Activated T-helper 1 cell treated with anti-CD3 and anti-CD28 coated beads, Interleukin-12 subunit alpha, Interleukin-12 subunit beta, Interleukin-2, Interleukin-4 antibody, amounts not matched to agents 30 ng/mL and 10 ng/mL and 1 ng/mL, durations not matched to agents 14 hours and 24 hours and 36 hours (primary cell): ENCODE measurements at places on chromosomes 16 and 17.

DNA sequence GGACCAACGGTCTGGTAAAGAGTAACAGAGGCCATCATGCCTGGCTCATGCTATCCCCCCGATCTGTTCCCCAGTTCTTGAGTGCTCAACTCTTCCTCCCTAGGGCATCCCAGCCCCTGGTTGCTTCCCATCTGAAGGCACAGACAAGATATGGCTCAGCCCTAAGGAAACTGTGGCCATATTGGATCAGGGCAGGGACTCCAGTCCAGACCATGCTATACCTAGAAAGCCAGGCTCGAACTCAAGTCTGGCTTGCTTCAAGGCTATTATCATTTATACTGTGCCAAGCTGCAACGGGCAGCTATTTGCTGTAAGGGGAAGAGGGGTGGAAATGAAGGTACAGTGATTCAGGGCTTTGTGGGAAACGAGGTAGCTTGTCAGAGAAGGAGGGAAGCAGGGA, 2.8 kb downstream of the UBTF start:
- DNase-seq, result no peak

DNA sequence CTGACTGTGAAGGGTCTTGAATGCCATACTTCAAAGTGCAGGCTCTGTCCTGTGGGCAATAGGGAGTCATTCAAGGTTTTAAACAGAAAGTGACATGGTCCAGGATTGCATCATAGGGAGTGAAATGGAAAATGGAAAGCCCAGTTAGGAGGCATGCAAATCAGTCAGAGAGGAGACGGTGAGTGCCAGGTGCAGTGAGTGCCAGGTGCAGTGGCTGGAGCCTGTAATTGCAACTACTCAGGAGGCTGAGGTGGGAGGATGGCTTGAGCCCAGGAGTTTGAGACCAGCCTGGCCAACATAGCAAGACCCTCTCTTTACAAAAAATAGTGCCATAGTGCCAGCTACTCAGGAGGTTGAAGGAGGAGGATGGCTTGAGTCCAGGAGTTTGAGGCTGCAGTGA, 35.2 kb upstream of the SIAH1 start:
- no peak for DNase-seq

- no peak for DNase-seq
These were observed 42.6 kb upstream of the CLEC18B start for GRCh38 chr16:74463888-74464287.

DNA sequence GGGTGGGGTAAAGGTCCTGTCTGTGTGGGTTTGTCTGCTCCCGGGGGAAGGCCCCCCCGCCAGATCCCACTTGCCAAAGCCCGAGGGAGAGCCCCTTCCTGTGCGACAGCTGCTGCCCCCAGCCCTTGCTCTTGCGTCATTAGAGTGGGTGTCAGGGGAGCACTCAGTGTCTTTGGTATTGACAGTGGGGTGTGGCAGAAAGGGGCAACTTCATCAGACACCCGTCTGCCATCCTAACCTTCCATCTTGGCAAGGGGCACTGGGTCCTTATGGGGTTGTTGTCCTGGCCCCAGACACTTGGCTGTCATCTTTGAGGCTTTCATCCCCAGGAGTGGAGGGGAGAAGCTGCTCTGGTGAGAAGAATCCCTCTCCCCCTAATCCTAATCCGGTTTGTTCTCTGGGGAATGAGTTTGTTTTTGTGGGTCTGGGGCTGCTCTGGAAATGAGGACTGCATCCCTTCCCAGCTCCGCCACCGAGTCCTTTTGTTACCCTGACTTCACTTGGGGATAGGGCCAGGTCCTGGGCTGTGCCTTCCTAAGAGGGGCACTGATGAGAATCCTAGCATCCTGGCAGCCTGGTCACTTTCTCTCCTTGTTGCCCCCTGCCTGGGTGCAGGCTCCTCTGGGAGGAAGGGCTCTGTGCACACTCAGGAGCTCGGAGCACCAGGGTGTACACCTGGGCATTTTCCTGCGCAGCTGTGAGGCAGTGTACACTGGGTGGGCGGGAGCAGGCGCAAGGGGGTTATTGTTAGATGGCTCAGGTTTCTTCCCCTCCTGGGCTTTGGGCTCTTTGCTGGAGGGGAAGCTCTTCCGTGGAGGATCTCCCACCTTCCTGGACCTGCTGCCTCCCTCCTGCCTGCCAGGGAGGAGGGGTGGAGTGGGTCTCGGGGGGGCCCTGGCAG, 21.1 kb downstream of the GJD3 start:
- no peak for DNase-seq

DNA sequence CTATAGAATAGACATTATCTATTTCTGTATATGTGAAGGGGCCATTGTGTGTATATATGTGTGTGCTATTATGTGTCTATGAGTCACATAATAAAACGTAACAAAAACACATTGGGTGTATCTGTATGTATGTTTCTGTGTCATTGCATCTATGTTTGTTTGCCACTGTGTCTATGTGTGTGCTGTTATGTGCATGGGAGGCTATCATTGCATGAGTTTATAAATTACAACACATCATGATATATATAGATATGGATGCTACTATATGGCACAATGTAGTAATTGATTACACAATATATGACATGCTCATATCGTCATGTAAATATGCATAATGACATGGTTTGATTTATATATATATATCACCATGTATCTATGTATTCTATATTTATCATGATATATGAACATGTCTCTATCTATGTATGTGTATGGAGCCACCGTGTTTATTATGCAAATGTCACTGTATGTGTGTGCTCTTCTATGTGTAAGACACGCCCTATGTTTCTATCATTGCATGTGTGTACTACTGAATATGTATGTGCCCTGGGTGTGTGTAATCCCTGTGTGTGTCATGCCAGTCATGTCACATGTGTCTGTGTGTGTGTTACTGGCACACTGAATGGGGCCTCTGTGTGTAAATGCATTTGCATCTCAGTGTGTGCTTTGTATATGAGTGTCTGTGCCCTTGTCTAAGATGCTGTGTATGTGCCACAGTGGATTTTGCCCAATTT, 1.4 kb upstream of the TSPOAP1 start:
- DNase-seq, result peak; percentile 51

DNA sequence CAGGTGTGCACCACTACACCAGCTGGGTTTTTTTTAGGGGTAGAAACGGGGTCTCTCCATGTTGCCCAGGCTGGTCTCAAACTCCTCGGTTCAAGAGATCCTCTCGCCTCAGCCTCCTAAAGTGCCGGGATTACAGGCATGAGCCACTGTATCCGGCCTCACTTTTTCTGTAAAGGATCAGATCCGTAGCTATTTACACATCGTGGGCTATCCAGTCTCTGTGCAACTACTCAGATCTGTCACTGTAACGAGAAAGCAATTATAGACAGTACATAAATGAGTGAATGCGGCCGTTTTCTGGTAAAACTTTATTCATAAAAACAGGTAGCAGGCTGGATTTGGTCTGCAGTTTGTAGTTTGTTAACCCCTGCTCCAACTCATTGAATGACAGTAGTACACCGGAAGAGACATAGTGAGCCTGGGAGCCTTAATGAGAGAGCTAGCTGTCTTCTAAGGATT, 44.5 kb downstream of the VMP1 start:
- DNase-seq, result no peak

GRCh38 chr17:31405890-31406371, 14.5 kb downstream of the RAB11FIP4 start:
- DNase-seq, result no peak

GRCh38 chr16:1545044-1546040, 11.9 kb downstream of the TMEM204 start:
- DNase-seq, result no peak

DNA sequence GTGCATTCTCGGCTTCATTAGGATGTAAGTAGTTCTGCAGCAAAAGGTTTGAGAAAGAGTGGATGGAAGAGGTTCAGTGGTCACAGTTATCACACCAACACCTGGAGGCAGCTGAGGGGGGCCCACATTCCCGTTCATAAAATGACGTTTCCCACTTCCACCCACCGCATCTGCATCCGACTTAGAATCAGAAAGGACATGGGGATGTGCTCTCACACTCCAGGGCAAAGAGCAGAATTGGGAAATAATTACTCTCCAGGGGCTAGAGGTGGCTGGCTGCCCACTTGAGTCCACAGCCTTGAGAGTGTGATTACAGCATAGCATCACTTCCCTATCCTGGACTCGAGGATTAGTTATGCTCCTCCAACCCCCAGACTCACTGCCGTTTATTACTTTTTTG, 122.0 kb downstream of the CPPED1 start:
- DNase-seq, result no peak
